ENCODE measurements at places on chromosomes 11 and 22. TPM values are rescaled to one million over a fixed set of nuclear protein-coding genes. Genes with fewer than 3 reads are reported as not detected.

The ZBTB16 gene
- 5.6 TPM for total RNA-seq

The GAB4 gene
- not detected for total RNA-seq

- H3K27me3 ChIP-seq: no peaks in the 10 kb centered on the region
- H3K4me3 ChIP-seq: no peak overlapping the region
- no peak for DNase-seq
- H3K4me1 ChIP-seq: no peaks in the 10 kb centered on the region
- H3K27ac ChIP-seq: no peak overlapping the region
These were observed 23.9 kb upstream of the PANX2 start for GRCh38 chr22:50146439-50147238.

- no peak overlapping the region for H3K27ac ChIP-seq
- H3K4me1 ChIP-seq: peaks cover 22% of the 10 kb centered on the region
- DNase-seq: no peak
These were observed 38.1 kb upstream of the ADA2 start for GRCh38 chr22:17257121-17258001.

GRCh38 chr11:111365722-111366559, 13.1 kb downstream of the POU2AF1 start:
- H3K4me3 ChIP-seq: no peak overlapping the region
- no peaks in the 10 kb centered on the region for H3K27me3 ChIP-seq
- DNase-seq: no peak
- no peaks in the 10 kb centered on the region for H3K36me3 ChIP-seq
- H3K27ac ChIP-seq: no peak overlapping the region

DNA sequence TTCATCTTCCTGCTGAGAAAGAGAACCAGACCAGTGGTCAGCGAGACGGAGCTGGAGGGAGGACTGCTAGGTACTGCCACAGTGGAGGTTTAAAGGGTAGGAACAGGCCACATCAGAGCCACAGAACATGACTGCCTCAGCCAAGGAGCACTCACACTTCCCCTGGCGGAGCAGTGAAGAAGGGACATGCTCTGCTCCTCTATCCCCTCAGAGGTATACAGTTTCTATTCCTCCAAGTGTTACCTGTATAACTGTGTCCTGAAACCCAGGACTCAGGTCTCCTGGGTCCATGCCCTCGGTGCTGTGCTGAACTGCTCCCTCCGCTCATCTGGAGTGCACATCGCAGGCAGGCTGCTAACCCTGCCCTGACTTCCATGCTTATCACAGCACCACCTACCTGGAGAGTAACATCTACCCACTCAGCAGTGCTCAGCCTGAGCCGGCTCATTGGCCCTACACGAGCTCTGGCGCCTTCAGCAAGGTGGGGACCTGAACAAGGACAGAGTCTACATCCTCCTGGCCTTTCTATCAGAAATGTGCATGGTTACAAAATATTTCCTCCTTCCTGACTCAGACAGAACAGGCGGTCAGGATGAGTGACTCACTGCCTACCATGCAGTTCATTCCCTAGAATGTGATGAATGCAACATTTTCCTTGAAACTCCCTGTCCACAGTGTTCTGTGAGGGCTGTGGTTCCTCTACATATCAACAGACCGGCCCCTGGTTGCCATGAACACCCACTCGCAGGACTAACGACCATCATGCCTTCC, 52.9 kb downstream of the C11orf58 start:
- H3K4me3 ChIP-seq: no peak overlapping the region
- peaks cover 11% of the 10 kb centered on the region for H3K4me1 ChIP-seq

GRCh38 chr22:33337524-33337923, 279.3 kb upstream of the SYN3 start:
- no peak overlapping the region for H3K27ac ChIP-seq
- no peak for DNase-seq
- no peak overlapping the region for H3K4me3 ChIP-seq
- H3K36me3 ChIP-seq: no peaks in the 10 kb centered on the region
- H3K27me3 ChIP-seq: no peaks in the 10 kb centered on the region

GRCh38 chr11:77677138-77677537, 39.5 kb upstream of the CLNS1A start:
- H3K36me3 ChIP-seq: peaks cover 57% of the 10 kb centered on the region
- DNase-seq: no peak
- H3K4me1 ChIP-seq: no peaks in the 10 kb centered on the region
- no peak overlapping the region for H3K27ac ChIP-seq

GRCh38 chr11:111253630-111254029, 8.1 kb downstream of the POU2AF2 start:
- no peak overlapping the region for H3K27ac ChIP-seq
- H3K36me3 ChIP-seq: no peaks in the 10 kb centered on the region
- no peaks in the 10 kb centered on the region for H3K27me3 ChIP-seq
- H3K4me3 ChIP-seq: no peak overlapping the region

DNA sequence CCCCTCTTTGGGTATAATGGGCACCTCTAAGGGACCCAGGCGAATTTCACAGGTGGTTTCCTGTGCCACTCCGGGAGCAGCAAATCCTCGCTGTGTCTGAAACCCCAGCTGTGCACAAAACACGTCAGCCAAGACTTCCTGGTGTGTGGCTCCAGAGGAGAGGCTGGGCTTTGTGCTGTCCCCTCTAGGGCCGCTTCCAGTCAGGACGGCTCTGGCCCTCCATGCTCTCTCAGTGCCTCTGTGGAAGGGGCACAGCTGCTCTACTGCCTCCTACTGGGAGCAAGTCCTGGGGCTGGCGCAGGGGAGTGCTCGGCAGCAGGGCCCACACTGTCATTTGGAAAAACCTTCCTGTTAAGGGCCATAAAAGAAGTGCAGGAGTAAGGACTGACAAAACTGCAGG, 23.7 kb upstream of the ARFGAP3 start:
- H3K36me3 ChIP-seq: peaks cover 54% of the 10 kb centered on the region
- H3K27me3 ChIP-seq: no peaks in the 10 kb centered on the region
- no peaks in the 10 kb centered on the region for H3K4me1 ChIP-seq
- no peak for DNase-seq
- no peak overlapping the region for H3K4me3 ChIP-seq

GRCh38 chr11:60447070-60447469, 8.6 kb upstream of the MS4A1 start:
- peak overlapping the region; percentile 1 for H3K27ac ChIP-seq
- no peaks in the 10 kb centered on the region for H3K27me3 ChIP-seq
- H3K4me3 ChIP-seq: no peak overlapping the region
- no peaks in the 10 kb centered on the region for H3K36me3 ChIP-seq

All from CD4-positive, alpha-beta memory T cell (primary cell).